Karpas-422 (cell line): ENCODE measurements at places on chromosomes 16 and 17.

- H3K4me3 ChIP-seq, result peak overlapping the region; percentile 92
- peaks cover 38% of the 10 kb centered on the region for H3K36me3 ChIP-seq
- peak overlapping the region; percentile 73 for H3K27ac ChIP-seq
- H3K4me1 ChIP-seq, result peaks cover 17% of the 10 kb centered on the region
Measured at GRCh38 chr16:18800775-18801144, 589 bp downstream of the ARL6IP1 start.

GRCh38 chr17:48720266-48721008 is 1.9 kb downstream of the PRAC1 start:
- peaks cover 3% of the 10 kb centered on the region; the same call in 1 of the 2 replicates for H3K4me1 ChIP-seq
- DNase-seq, result no peak
- H3K36me3 ChIP-seq, result no peaks in the 10 kb centered on the region
- H3K27ac ChIP-seq, result no peak overlapping the region

DNA sequence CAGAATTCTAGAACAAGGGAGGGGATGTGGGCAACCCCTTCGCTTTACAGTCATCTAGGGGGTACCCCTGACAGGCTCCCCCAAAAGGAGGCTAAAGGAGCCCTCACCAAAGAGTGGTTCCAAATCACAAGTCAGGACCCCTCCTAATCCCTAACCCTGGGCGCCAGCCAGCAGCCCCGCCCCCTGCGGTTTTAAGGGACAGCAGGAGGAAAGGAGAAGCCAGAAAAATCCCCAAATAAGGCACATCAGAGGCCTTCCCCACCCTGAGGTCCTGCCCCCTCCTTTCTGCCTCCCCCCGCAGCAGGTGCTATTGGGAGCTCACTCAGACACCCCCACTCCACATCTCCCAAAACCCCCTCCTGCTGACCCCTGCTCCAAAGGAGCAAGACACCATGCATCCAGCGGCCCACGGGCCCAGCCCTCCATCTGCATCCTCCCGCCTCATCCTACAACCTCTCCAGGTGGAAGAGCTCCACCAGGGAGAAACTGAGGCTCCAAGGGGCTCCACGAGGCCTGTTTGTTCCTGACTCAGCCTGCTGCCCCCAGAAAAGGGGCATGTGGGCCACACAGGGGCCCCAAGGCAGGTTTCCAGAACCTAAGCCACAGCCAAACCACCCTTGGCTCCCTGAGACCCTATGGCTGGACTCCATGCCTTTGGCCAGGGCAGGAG is 93.5 kb downstream of the GOSR1 start:
- no peaks in the 10 kb centered on the region for H3K4me1 ChIP-seq
- DNase-seq, result no peak
- no peaks in the 10 kb centered on the region for H3K27me3 ChIP-seq
- no peak overlapping the region for H3K27ac ChIP-seq
- no peaks in the 10 kb centered on the region for H3K36me3 ChIP-seq
- no peak overlapping the region for H3K4me3 ChIP-seq

GRCh38 chr16:89139907-89140361 is 31.6 kb upstream of the CDH15 start:
- H3K27ac ChIP-seq, result no peak overlapping the region
